ENCODE measurements at places on chromosomes 7 and 10. TPM values are rescaled to one million over a fixed set of nuclear protein-coding genes. Genes with fewer than 3 reads are reported as not detected.

DNA sequence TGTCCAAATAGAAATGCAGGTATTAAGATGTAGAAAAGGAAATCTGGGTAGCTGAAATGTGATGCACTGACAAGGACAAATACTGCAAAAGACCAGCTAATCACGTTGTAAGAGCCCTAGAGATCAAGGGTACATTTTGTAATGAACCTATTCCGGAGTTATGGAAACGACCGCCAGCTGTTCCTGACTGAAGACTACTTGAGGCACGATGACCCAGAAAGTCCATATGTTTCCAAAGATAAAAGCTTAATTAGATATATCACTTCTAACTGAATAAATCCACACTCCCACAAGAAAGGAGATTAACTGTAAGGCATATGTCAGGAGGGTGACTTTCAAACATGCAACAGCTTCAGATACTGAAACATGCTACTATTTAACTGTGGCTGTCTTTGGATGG lies 253.5 kb downstream of the NSUN6 start:
- no peak for DNase-seq

DNA sequence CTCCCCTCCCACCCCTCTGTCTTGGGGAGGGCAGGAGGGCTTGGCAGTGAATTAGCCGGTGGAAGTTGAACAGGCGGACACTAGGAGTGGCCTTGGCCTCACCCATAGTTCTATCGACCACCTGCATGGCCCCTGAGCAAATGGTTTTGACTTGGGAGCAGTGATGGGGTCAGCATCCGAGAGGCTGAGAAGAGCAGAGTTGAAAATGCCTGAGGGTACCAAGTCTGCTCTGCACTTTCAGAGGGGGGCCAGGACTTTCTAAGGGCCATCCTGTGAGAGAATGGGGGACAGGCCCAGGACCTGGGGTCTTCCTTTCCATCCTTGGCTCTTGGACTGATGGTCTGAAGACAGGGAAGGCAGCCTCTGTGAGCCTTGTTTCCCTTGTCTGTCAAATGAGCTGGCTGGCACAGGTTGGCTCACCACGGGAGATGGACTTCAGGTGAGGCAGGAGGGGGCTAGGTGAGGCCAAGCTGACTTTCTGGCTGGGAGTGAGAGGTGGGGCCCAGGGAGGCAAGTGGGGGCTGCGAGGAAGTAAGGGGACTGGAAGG lies 29.4 kb downstream of the CDH23 start:
- no peak for DNase-seq

DNA sequence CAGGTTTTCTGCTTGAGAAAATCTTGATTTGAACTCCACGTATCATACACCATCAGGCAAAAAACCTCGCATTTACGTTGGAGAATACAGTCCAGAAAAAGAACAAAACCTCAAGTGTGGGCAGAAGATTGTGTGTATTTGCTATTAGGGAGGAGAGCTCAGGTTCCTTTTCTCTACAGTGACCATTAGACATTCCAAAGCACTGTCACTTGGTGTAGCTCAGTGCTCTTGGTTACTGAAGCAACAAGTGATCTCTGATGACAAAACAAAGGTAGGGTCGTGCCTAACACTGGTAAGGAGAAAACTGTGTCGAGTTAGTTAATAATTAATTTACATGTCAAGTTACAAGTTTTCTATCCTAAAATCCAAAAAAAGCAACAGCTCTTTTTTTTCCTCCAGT lies 72.6 kb downstream of the C1GALT1 start:
- DNase-seq: no peak

DNA sequence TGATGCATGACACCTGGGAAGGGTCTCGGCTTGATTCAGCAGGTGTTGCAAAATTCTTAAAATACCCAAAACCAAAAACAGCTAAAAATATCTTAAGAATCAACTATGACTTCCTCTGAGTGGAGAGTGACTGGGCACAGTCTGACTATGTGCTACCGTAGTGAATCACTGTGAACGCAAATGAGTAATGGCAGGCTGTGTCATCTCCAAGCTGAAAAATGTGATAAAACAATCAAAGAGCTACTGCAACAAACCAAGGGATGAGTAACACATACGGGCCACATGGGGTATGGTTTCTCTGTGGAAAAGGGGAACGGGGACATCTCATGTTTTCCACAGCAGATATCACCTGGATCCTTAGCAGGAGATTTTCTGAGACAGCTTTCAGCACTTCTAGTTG lies 127.5 kb downstream of the ABCA13 start:
- no peak for DNase-seq

DNA sequence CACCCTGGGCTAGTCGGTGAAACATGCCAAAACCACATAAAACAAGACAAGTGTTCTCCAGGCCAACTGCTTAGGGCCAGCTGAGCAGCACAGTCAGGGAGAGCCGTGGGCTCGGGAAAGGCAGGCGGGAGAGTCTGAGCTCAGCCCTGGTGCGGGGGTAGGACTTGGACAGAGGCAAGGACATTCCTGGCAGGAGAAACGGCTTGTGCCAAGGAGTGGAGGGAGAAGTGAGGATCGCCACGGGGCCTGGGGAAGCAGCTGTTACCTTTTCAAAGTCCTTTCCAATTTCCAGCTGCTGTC lies 4.2 kb downstream of the ELN start:
- no peak for DNase-seq

DNA sequence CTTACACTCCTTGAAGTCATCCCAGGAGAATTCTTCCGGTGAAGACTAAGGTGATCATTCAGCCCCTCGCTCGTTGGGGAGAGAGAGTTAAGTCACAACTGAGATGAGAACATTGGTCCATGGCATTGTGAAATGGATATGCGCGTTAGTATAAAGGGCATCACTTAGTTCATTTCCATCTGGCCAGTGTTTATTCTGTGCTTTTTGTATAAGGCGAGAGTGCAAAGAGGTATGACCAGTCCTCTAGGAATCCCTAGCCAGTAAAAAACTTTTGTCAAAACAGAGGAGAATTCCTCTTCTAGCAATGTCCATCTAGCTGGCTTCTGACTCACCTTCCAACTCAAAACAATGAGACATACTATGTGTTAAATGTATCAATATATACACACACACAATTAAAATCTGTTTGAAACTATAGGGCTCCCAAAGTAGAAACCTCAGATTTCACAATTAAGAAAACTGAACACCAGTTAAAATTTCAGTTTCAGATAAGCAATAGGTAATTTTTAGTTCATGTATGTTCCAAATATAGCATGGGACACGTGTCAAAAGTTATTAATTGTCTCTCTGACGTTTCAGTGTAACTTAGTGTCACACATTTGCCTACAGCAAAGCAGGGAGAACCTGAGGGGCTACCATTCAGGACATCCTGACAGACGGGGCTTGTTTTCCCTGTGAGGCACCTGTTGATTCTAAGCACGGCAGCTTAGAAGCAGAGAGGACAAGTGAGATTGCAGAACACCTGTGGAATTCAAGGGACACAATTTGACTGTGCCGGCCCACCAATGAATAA lies 158.9 kb downstream of the KLF6 start:
- DNase-seq: no peak

DNA sequence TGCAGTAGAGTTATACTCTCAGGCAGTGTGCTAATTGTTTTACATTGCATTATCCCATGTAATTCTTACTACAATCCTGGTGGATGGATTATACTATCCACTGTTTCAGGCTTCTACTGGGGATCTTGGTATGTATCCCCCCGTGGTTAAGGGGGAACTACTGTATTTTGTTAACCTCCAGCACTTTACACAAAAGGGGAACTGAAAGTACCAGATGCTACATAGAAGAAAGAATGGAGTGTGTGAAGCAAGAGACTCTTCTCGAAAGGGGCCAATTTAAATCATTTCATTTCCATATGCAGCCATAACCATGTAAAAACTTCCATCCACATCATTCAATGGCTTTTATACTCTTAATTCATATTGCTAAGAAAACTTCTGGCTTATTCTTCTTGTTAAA lies 69.4 kb downstream of the C1GALT1 start:
- DNase-seq: no peak

- DNase-seq: no peak
These were observed 689.7 kb upstream of the CELF2 start for GRCh38 chr10:10327934-10328333.

GRCh38 chr7:152395112-152395511 lies 40.7 kb downstream of the KMT2C start:
- DNase-seq: no peak

DNA sequence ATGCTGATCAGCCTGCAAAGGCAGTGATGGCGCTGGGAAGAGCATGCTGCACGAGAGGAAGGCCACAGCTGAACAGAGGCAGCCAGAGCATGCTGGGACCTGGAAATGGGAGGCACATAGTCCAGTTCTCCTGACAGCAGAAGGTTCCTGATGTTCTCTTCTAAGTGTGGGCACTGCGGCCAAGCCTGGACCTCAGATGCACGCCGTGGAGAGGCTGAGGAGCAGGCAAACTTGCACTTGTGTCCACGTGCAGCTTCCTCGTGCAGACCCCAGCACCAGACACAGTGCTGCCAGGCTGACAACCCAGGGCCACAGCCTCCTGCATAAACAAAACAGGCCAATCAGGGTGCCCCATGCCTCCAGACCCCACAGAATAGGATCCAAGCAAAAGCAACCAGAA lies 93.5 kb upstream of the LANCL2 start:
- DNase-seq: no peak

DNA sequence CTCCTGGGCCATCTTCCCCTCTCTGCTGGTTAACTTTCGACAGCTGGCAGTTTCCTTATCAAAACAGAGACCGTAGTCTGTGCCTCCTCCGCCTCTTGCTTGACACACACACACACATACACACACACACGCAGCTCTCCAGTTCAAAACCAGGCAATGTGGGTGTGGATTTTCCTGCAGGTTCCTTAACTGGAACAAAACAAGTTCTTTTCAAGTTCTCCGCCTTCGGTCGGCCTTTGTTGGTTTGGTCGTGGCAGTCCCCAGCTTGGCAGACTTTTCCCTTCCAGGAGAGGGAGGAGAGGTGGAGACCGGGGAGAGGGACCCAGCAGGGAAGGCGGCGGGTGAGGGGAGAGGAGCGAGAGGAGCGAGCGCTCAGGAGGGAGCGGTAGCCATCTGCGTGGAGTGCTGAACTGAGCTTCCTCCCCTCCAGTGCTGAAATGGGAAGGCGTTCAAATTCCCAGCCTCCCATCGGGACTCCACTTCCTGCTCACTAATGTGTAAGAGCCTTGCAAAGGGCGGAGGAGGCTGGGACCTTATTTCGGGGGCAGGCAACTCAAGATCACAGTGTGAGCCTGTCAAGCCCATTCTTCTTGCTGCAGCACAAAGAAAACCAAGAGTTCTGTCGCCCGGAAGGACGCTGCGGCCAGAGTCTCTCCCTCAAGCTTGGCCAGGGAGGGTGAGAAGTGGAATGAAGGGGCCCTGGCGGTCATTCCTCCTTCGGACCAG lies 120.6 kb downstream of the PRPF18 start:
- no peak for DNase-seq

DNA sequence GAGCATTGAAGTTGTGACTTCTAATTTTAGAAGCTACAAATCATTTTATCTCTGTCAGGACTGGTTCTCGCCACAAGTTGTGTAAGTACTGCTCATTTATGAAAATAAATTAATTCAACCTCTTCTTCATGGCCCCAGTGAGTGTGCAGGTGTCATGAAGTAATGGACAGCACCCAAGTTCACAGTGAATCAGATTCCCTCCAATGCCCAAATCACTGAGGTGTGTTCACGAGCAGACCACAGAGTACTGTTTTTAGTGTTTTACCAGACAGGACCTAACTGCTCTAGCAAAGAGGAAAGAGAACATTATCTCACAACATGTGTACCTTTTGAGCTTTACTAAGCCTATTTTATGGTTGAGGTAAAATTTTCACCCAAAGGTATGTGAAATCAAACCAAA lies 980.0 kb downstream of the CNTNAP2 start:
- no peak for DNase-seq

DNA sequence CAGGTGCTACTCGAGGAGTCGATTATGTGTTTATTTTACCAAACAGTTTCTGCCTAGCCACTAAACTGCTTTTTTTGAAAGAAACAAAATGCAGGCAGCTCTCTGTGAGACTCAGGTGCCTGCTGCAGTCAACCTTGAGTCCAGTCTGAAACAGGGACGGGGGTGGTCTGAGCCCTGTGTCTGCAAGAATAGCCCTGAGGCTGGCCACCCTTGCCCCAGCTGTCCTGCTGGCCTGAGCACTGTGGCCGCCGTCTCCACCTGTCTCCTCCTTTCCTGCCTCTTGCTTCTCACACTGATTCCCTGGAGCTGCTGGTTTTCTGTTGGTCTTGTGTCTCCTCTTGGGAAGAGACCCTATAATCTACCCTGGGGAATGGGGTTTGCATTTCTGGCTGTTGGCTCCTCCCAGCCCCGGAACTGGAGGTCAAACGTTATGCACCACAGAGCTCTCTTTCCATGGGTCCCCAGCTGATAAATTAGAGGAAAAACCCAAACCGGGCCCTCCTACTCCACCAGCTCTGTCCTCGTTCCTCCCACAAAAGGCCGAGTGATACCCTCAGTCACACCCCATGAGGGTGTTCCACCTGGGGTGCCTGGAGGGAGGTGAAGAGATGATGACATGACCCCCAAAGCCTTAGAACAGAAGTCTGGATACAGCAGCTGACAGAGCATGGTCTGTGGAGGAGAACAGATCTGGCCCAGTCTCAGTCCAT lies 15.0 kb upstream of the SLC18A3 start:
- no peak for DNase-seq

DNA sequence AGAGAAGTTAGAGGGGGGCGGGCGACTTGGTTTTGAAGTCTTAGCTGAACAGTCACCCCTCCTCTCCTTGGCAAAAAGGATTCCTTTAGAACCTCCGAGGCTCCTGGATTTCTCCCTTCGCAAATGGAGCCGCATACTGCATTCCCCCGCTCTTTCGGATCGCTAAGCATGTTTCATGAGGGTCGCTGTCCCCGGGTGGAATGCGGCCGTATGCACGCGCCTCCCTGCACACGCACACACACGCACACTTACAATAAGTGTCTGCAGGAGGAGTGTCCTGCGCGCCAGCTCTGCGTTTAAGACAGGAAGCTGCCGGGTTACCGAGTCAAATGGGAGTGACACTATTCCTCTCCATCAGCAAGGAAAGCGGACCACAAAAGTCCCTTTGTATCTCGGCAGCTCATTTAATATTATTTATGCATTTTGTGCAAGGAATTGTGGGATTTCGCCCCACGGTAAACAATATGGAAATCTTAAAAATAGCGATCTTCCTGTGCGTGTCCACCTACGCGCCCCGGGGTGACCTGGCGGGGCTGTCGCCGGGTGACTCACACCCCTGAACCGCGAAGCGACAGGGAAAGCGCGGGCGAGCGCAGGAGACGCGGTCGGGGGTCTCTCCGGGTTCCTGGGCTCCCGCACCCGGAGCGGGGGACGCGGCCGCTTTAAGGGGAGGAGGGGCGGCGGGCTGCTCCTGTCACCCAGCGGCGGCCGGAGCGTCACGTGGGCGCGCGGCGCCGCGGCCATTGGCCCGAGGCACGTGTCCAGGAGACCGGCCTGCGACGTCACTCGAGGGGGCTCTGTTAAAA lies 988 bp upstream of the EN2 start:
- no peak for DNase-seq

- DNase-seq: no peak
These were observed 132.7 kb downstream of the CNOT4 start for GRCh38 chr7:135377171-135377570.

Gene CYP2C19
- not detected for total RNA-seq

Gene SPDYE2B
- total RNA-seq: not detected

Gene AASS
- 1.0 TPM for total RNA-seq

Gene ZPBP
- total RNA-seq: not detected

Gene LRIT1
- total RNA-seq: not detected

Gene SLC18A3
- not detected for total RNA-seq

Gene ELAPOR2
- total RNA-seq: 2.3 TPM

All from activated T-helper 1 cell treated with anti-CD3 and anti-CD28 coated beads, Interleukin-12 subunit alpha, Interleukin-12 subunit beta, Interleukin-2, Interleukin-4 antibody, amounts not matched to agents 30 ng/mL and 10 ng/mL and 1 ng/mL, durations not matched to agents 14 hours and 24 hours and 36 hours (primary cell).